ENCODE measurements at places on chromosomes 7 and 10.

DNA sequence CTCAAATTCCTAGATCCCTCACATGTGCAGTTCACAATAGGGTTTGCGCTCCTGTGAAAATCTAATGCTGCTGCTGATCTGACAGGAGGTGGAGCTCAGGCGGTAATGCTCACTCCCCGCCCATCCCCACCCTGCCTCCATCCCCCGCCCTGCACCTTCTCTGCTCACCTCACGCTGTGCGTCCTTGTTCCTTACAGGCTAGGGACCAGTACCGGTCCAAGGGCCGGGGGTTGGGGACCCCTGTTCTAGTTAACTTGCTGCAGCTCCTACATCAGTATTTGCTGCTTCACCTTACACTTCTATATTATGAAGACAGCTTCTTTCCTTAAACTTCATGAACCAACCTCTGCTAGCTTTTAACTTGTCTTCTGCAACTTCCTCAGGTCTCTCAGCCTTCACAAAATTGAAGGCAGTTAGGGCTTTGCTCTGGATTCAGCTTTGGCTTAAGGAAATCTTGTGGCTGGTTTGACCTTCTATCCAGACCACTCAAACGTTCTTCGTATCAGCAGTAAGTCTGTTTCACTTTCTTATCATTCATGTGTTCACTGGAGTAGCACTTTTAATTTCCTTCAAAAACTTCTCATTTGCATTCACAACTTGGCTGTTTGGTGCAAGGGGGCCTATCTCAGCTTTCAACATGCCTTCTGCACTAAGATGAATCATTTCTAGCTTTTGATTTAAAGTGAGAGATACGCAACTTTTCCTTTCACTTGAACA, 1.7 kb upstream of the TNKS2 start:
- no peak for DNase-seq

DNA sequence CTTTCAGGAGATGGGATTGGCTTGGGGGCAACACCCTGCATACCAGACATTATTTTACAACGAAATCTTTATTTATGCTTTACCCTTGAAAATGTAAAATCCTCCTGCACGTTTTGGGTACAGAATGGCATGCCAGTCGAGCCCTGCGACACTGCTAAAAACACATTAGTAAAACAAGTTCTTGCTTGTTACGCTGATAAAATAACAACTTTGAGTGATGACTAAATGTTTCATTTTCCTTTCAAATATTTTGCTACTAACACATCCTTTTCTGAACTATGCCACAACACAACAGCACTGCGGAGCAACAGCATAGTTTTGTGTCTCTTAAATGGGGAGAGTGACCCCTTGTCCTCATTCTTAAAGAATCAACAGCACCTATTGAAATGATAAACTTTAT, 76.0 kb upstream of the SEMA3D start:
- no peak for DNase-seq

GRCh38 chr7:34928052-34928451, 109.2 kb downstream of the DPY19L1 start:
- peak; percentile 39 for DNase-seq

- no peak for DNase-seq
Observed at GRCh38 chr10:87849001-87849400, 14.3 kb downstream of the KLLN start.

- DNase-seq: no peak
Observed at GRCh38 chr7:158017111-158018097, 570.2 kb downstream of the PTPRN2 start.

- DNase-seq: peak; percentile 75
Observed at GRCh38 chr7:75642810-75643486, 95.8 kb downstream of the HIP1 start.

DNA sequence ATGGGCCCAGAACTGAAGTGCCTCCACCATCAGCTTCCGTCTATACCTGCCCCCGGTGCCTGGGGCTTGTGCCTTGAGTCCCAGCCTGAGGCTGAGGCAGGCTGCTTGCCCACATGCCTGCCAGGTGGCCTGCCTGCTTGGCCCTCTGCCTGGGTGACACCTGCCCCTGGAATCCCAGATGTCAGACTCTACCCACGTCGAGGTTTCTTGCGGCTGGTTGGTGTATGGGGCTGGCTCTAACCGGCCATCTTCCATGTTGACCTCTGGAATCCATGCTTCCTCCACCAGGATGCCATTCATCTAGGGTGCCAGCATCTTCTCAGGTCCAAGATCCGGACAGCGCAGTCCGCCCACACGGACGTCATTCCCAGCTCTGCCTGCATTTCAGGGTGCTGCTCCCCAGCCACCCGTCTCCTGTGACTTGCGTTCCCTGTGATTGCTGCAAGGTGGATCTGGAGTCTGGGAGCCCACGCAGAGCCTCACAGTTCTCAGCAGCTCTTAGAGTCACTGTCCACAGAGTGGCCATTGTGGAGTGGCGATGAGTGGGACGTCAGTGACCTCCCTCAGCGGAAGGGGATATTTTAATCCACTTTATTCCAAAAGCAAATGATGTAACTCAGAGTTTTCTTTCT, 298.1 kb downstream of the TCERG1L start:
- DNase-seq: no peak

DNA sequence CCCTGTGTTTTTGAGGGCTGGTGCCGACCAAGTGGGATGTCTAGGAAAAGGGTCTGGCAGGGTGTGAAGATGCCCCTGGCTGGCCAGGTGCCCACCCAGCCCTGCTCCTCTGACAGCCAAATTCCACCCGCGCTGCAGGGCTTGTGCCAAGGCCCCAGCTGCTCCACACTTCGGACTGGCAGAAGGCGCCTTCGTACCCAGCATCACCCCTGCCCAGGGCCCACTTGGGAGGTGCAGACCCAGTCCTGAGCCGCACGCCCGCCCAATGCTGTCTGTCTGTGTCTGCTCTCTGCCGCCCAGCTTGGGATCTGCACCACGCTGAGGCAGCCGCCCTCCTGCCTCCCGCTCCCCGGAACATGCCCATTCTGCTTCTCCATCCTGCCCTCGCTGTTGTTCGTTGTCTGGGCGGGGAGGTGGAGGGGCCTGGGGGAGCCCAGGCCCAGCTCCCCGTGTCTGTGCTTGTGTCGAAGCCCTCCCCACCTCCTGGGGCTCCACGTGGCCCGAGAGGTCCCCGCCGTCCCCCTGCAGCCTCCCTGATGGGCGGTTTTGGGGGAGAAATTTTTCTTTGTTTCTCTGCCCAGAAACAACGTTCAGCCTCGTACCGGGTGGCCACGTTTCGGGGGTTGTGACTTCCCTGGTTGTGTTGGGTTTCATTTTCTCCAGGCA, 36.9 kb upstream of the PPIF start:
- DNase-seq: no peak

DNA sequence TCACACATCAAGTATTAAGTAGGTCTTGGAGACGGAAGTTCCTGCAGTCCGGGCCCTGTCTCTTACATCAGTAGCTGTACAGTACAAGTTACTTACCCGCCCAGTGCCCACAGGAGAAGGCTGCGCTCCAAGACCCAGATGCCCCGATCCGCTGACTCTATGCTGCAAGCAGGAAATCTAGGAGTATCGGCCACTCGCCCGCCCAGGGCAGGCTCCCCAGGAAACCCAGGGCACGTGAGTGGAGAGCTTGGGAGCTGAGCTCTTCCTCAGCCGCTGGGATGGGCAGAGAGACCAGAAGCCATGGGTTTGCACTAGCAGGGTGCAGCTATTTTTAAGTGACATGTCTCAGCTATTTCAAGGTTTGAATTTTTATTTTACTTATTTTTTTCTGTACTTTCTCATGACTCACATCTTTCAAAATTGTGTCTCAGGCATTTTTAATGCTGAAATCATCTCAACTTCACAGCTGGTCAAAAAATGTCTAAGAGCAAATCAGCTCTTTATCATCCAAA, 1.9 kb upstream of the GPER1 start:
- no peak for DNase-seq

- DNase-seq: peak; percentile 27
Observed at GRCh38 chr10:114042895-114043531, 653 bp upstream of the ADRB1 start.

GRCh38 chr7:84092207-84092606, 102.4 kb downstream of the SEMA3A start:
- no peak for DNase-seq

DNA sequence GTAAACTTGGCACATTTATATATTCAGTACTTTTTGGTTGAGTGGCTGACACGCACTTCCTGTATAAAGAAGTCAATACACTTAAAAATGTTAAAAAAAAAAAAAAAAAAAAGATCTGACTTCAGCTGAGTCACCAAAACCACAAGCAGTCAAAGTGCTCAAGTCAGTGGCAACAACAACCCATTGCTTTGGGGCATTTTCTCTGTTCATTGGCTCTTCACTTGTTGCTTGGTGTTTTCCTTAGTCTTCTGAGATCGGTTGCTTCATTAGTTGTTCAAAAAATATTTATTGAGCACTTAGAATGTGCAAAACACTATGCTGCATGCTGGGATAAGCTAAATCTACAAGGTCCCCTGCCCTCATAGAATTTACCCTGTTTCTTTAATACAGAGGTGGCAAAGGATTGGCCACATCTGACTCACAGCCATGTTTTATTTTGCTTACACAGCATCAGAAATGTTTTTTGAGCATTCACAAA, 63.7 kb downstream of the ZNRF2 start:
- no peak for DNase-seq

DNA sequence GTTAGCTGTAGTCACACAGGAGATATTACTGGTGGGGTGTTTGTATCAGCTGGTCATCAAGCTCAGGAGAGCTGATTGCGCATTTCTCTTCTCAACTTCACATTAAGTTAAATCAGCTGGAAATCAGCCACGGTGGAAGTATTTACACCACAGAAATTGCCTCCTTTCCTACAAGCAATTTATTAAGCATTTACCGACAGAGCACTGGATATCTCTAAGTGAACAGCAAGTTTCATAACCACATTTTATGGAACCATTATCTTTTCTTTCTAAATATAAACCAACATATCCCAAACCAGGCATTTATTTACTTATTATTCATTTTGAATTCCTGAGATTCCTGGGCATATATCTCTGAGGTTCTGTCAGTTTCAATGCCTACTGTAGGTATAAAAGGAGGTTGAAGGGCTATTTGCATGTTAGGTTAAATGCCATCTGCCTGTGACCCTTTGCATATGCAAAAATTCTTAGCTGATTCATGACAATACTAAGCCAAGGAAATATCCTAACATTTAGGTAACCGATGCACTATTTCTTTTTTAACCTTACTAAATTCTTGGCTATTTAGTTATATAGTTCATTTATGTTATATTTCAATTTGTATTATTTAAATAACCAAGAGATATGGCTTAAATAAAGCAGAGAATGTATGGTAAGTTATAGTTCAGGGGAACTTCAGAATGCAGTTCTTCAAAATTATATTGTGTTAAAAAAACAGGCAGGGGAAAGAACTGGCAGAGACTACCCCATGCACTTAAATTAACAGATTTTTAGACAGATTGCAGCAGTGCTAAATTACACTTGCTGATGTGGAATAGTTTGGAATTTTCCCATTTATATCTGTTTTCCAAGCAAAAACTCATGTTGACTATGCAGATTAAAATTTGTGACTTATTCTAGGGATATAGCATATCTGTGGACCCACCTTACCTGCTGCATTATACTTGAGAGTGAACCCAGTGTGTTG, 56.8 kb downstream of the DYNC1I1 start:
- no peak for DNase-seq

DNA sequence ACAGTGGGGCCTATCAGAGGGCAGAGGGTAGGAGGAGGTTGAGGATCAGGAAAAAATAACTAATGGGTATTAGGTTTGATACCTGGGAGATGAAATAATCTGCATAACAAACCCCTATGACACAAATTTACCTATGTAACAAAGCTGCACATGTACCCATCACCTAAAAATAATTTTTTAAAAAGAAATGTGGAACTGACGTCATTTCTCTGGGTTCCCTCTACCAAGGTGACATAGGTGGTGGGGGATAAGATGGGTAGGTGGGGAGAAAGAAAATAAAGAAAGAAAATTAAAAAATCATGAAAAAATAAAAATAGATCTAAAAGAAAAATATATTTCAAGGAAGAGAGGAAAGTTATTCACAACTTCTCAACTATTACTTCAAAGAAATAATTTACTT, 153.1 kb upstream of the SORCS1 start:
- DNase-seq: no peak

- no peak for DNase-seq
Observed at GRCh38 chr10:4120096-4120853, 335.3 kb upstream of the KLF6 start.

DNA sequence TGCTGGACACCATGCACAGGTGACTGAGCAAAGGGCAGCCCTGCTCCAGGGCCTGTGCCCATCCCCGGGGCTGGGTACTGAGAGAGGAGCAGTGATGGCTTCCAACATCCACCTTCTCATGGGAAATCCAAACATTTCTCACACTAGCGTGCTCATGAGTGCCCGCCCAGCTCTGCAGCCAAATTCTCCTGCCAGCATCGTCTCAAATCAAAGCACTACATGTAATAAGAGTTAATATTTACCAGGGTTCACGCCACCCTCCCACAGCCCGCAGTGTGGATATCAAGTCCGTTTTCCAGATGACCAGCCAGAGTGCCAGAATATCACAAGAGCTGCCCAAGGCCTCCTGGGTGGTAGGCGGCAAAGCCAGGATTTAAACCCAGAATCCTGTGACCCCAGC, 12.1 kb downstream of the IL15RA start:
- DNase-seq: no peak

DNA sequence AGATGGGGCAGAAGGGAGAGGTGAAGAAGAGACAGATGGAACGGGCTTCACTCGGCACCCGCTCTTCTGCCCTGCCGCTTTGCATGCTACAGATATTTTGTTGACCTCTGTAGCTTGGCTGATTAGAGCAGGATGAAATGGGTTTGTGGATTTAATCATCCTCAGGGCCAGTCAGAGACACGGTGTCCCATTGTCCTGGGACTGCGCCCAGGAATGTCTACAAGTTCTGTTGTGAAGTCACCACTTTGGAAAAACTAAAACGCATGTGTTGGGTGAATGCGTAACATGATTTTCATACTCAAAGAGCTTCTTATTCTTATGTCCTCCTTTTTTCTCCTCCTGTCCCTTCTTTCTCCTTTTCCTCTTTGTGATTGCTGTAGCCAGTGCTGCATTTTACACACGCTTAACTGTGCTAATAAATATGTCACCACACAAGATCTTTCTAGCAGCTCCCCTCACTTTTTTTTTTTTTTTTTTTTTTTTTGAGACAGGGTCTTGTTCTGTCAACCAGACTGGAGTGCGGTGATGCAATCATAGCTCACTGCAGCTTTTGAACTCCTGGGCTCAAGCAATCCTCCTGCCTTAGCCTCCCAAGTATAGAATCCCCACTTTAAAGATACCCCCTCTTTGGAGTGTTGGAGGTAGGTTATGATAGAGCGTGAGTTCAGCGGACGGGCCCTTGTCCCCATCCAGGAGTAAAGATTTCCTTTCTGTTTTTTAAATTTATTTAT, 3.4 kb downstream of the CPA4 start:
- no peak for DNase-seq

GRCh38 chr7:61111-61510, 131.3 kb upstream of the FAM20C start:
- DNase-seq: no peak

GRCh38 chr7:156151658-156152057, 339.4 kb upstream of the SHH start:
- no peak for DNase-seq

DNA sequence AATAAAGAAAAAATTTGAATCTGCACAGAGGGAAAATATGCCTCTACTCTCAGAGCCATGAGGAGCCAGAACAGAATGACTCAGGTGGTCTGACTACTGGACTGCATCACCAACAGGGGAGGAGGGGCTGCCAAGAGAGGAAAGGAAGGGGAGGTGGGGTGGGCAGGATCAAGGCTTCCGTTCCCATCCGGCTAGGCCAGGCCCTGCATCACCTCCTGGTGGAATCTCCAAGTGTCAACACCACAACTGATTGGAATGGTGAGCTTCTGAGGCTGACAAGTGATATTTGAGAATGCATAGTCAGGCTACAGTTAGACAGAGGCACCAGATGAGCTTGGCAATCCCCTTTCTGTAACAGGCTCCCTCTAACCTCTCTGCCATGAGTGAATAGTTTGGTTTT, 10.4 kb upstream of the GPR26 start:
- DNase-seq: no peak

Measured in iPS DF 6.9 (cell line).